ENCODE measurements at places on chromosomes 2 and 18.

- no peak for DNase-seq
These were observed 28.2 kb upstream of the GIGYF2 start for GRCh38 chr2:232668805-232669444.

GRCh38 chr2:73844087-73844486 lies 15.3 kb downstream of the STAMBP start:
- no peak for DNase-seq

- no peak for DNase-seq
These were observed 1.0 kb upstream of the ESPNL start for GRCh38 chr2:238098901-238099713.

GRCh38 chr2:176976736-176977685 lies 235.6 kb upstream of the HNRNPA3 start:
- DNase-seq: no peak

- DNase-seq: no peak
These were observed 26.0 kb downstream of the ACADL start for GRCh38 chr2:210199186-210199765.

DNA sequence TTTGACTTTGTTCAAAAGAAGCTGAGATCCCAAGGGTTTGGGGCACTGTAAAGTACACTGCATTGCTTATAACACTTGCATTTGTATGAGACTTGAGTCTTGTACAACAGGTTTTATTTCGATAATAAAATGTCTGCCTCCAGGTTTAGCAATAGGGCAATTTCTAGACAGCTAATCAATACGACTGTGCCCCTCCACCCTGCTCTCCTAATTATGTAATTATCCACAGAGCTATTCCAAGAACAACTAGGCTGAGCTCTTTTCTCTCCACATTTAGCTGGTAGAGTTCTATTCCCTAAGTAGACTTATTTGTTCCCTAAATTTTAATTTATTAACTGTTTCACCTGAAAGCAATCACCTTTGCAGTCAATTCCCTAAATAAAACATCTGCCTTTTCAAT lies 52.9 kb upstream of the LINC00305 start:
- DNase-seq: no peak

GRCh38 chr18:11501352-11501751 lies 108.0 kb upstream of the SLC35G4 start:
- no peak for DNase-seq

DNA sequence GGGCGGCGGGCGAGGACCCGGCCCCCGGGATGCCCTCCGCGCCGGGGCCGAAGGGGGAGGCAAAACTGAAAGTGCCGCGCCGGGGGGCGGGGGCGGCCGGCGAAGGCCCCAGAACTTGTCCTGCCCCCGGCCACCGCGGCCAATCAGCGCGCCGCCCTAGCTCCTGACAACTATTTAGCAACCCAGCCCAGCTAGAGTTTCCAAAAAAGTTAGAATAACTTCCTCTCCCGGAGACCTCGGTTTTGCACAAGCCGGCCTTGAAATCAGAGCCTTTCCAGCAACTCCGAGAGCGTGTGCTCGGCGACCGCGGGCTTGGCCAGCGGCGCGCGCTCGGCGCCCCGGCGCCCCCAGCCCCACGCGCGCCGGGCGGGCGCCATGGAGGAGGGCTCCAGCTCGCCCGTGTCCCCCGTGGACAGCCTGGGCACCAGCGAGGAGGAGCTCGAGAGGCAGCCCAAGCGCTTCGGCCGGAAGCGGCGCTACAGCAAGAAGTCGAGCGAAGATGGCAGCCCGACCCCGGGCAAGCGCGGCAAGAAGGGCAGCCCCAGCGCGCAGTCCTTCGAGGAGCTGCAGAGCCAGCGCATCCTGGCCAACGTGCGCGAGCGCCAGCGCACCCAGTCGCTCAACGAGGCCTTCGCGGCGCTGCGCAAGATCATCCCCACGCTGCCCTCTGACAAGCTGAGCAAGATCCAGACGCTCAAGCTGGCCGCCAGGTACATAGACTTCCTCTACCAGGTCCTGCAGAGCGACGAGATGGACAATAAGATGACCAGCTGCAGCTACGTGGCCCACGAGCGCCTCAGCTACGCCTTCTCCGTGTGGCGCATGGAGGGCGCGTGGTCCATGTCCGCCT lies at the start of gene TWIST2:
TSS of gene TWIST2 (plus strand) at position 245 of the 850 bp plus-strand sequence. CDS start at position 376, 131 bp downstream.
- peak; percentile 68 for DNase-seq

GRCh38 chr2:13005048-13005447 lies 288.3 kb downstream of the TRIB2 start:
- no peak for DNase-seq

GRCh38 chr2:131058920-131059319 lies 34.3 kb downstream of the FAM168B start:
- DNase-seq: no peak

- DNase-seq: peak; percentile 98
These were observed 57.4 kb downstream of the TRPM8 start for GRCh38 chr2:233974530-233975071.

Data from PC-9 (cell line).